Frontal cortex (tissue), 4 donors: ENCODE measurements at places on chromosomes 5 and 9.
A peak's percentile ranks its signal among the peaks of the same experiment; 100 is the strongest.

GRCh38 chr9:21030389-21031035, 928 bp downstream of the HACD4 start:
- peak; percentile 23 for DNase-seq

DNA sequence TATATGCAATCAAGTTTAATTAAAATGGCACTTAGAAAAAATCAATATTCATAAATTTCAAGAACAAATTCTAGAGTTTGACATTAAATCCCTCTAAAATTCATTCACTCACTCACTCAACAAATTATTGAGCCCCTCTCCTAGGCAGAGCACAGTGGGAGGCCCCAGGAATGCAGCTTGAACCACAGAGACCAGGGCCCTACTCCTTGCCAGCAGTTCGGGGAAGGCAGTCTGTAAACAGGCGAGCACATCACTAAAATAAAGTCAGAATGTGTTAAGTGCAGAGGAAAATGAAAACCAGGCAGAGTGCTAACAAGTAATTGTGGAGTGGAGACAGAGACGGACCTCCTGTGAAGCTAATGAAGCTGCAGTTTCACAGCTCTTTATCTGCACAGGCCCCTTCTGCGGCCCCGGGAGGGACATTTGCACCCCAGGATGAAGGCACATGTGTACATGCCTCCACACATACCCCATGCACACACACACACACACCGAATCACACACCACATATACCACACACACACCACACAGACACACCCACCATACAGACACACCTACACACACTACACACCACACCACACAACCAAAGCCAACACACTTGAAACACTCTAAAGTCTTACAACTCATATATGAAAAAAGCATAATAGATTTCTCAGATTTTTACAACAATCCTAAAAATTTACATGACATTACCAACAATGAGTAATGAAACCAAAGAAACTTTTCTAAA, 40.5 kb downstream of the BHMT start:
- no peak for DNase-seq

- no peak for DNase-seq
Observed at GRCh38 chr5:91651704-91652103, 268.6 kb upstream of the ARRDC3 start.

DNA sequence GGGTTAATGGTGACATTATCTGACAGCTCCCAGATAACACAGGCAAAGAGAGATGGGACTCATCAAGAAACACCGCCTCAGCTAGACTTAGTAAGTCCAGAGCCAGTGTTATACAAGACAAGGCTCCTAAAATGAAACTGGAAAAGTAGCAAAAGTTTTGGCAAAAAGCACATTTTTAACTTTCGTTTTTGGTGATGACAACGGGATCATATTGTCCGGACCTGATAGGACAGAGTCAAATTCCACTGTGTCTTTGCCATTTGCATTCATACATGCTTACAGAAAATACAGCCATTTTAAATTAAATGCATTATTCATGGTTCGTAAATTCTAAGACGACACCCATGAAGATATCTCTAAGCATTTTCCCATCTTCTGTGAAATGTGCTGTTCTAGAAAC, 152.1 kb downstream of the CRB2 start:
- DNase-seq: no peak

GRCh38 chr5:14492331-14492964, 89.1 kb upstream of the OTULINL start:
- no peak for DNase-seq

DNA sequence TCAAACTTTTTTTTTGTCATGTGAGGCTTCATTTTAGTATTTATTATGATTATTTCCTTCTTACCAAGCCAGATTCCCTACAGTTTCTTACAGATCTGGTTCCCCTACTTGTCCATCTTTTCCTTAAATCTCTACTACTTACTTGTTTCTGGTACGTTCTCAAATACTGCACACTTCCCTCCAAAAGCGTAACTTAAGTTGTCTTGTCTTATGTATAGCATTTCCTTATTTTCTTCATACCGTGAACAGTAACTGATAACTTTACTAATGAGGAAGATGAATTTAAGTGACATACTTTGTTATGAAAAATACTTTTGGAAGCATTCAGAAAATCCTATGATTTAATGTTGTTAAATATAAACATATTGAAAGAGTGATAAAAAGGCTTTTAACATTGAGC, 67.3 kb downstream of the PARP8 start:
- DNase-seq: no peak

DNA sequence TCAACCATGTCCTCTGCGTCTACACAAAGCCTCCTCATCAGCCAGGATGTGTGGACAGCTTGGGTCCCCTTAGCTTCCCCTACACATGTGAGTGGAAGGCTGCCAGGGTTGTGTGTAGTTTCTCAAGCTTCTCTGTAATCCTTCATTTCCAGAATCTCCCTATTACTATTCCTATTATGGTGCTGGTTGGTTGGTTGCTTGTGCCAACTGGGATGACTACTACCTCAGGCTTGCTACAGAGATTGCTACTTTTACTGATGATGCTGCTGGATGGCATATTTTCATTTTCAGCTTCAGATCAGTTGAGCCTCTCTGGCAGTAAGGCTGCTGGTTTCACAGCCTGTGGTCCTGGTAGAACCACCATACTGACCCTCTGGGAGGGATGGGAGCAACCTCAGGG, 39.9 kb downstream of the ATG10 start:
- no peak for DNase-seq

GRCh38 chr9:69599232-69599971, 72.8 kb downstream of the APBA1 start:
- DNase-seq: no peak
